ENCODE measurements at places on chromosomes 5 and 9.
A peak's percentile ranks its signal among the peaks of the same experiment; 100 is the strongest.

DNA sequence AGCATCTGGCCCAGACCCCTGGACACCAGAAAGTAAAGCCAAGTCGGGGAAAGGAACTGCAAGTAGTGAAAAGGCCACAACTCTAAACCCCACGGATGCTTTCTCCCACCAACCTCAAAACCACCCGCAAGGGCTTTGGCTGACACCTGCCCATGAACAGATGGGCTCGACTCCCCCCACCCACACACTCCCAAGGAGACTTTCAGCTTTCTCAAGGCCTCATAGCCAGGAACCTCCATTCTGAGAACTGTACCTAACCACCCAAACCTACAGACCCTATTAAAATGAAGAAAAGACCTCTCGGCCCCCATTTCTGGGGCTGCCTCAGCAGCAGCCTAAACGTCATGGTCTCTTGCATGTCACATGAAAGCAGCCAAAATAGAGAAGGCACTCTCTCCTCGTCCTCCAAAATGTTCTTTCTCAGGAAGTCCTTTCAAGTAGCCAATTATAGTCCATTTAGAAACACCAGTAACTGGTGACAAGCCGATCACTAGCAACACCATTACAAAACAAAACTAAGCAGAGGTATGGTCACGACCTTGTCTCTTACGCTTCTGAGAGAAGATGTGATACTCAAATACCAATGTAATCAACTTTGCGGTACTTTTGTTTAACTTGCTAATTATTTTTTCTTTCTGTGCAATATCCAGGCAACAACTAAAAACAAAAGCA, 2.9 kb downstream of the B4GALT1 start:
- DNase-seq = peak; percentile 61

DNA sequence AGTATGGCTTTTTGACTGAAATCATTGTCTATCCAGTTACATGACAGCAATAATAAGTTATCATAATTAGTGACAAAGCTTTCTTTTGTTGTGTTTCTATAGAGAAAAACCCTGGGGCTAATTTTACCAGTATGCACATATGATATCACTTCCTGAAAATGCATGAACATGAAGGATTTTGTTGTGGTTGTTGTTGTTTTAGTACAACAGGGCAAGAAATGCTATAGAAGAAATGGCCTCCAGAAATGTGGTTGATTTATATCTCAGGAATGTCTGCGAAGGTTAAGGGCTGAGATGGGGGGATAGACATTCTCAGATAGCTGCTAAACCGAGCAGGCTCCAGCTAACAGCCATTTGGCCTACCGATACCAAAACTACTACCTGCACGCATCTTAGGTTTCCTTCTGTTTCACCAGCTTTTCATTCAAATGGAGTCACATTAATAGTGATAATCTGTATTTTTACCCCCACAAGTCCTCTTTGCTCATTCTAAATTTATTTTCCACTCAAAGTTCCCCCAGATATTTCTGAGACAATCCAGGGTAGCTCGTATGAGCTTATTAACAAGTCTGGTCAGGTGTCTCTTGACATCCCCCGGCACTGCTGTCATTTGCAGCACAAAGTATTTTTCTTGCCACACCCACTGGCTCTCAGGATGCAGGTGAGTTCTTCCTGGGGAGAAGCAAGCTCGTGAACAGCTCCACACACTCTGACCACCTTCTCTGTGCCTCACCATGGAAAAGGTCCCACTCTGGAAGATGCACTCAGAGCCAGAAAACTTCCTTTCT, 232.4 kb upstream of the GAS1 start:
- no peak for DNase-seq

DNA sequence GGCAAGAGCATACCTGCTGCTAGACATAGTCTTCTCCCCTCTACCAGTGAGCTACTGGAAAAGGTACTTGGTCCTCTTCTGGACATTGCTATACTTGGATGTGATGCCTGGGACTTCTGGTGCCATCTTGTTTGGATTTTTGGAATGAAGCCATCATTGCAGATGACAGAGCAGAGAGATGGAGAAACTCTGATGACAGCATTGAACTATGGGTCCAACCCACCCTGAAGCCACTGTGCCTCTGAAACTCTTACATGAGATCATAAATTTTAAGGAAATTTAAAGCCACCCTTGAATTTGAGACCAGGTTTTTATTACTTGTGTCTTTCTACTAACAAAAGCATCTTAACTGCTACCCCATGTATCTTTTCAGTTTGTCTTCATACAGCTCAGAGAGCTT, 151.1 kb upstream of the SMIM23 start:
- DNase-seq = no peak

DNA sequence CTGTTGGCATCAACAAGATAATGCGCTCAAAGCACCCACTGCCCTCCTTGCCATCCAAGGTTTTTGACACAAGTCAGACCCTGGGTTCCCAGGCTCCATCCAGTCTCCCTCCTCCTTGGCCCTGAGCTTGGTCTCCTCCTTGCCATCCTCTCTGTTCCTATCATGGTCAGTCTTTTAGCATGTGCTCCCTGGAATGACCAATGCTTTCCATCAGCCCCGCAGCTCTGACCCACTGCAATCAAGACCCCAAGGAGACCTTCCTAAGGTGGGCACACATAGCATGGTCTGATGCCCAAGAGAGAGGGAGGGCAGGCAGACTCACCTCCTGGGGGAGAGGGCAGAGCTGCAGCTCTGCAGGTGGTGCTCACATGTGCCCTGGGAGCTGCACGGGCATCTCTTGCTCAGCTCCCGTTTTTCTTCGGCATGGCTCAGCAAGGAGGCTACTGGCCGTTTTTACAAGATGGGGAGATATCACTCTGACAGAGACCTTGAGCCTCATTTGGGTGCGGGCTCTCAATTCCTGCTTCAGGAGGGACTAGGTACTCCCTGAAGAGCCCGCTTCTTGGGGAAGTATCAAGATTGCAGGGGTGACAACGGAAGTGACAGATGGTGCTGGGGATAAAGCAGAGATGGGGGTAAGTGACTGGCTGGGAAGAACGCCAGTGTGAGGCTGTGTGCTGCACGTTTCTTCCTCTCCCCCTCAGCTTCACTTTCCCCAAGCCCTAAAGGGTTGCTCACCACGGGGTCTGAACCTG, 3.3 kb downstream of the SEPTIN8 start:
- no peak for DNase-seq

- DNase-seq = no peak
Measured at GRCh38 chr5:133397348-133397747, 215.0 kb downstream of the FSTL4 start.

DNA sequence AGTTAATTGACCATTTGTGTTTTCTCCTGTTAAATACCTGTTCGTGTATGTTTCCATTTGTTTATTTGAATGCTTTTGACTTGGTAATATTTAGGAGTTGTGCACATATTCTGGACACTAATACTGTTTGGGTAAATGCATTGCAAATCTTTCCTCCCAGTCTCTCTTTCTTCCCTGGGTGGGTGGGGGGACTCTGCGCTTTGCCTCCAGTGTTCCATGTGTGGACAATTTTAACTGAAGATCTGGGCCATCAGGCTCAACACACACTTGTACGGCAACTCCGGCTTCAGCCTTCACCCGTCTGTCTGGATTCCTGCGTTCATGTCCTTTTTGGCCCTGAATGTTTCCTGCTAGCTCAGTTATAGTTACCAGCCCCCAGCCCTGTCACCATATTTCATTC, 40.1 kb downstream of the GTF3C4 start:
- no peak for DNase-seq

DNA sequence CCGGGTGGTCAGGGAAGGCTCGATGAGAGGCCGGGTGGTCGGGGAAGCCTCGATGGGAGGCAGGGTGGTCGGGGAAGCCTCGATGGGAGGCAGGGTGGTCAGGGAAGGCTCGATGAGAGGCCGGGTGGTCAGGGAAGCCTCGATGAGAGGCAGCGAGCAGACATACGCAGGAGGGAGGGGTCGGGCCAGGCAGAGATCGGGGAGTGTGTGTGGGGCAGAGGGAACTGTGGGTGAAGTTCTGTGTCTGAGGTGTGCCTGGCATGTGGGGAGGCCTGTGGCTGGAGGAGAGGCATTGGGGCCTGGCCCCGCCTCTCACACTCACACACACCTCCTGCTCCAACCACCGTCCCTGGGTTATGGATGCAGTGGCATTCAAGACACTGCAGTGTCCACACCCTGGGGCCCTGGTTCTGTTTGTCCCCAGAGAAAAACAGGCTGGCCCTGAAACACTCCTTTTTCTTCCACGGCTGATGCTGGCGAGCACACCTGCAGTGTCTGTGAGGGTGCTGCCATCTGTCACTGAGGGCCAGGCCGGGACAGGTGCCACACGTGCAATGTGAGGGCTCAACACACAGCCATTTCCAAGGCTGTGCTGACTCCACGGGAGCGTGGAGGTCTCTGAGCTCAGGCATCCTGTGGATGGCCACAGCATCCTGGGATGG, 6.5 kb upstream of the PLEKHG4B start:
- DNase-seq = no peak

- DNase-seq = peak; percentile 59
Measured at GRCh38 chr9:99637641-99638040, 184.0 kb upstream of the NR4A3 start.

- no peak for DNase-seq
Measured at GRCh38 chr5:103207653-103208052, 50.9 kb upstream of the MACIR start.

GRCh38 chr9:127862075-127863011, 7.9 kb upstream of the ENG start:
- DNase-seq = peak; percentile 89

DNA sequence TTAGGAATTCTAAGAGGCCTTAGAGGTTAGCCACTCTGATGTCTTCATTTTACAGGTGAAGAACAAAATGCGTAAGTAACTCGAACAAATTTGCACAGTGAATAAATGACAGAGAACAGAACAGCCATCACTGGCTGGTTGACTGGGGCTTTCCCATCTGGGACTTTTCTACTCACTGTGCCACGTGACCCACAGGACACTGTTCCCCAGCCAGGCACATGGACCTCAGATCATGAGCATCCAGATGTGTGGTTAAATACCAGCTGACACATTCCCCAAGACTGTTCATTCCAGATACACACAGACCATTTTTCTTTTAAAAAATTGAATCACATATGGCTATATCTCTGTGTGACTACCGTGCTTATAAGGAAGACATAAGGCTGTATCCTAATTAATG, 25.8 kb upstream of the MED10 start:
- DNase-seq = no peak

DNA sequence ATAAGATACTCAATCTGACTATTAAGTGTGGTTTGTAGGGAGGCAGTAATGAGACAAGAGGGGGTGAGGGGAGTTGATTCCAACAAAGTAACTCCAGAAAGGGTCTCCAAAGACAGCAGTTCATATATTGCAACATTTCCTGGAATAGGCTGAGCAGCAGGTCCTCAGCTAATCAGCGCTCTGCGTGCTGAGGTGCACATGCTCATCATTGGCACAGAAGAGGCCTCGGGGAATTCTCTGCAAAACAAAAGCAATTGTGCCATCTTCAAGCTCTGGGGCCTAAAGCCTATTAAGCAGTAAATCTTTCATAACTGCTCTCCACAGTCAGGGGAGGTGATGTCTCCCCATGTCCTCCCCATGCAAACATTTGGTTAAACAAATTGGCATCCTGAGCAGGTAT, 357.3 kb downstream of the SPOCK1 start:
- DNase-seq = no peak

DNA sequence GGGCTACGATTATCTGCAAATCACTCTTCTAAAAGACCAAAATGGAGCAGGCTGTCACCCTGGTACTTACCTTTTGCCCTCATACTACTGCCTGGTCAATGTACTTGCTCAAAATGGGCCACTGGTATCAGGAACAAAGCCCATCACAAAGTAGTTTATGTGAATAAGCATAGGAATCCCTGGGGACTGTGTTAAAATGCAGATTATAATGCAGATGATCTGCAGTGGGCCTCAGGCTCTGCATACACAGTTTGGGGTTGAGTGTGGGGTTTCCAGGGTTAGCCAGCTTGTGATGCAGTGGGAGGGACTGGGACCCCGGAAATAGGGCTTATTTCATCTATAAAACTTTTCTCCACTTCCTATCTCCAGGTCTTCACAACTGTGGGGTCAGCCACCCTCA, 173.1 kb downstream of the HSD17B3 start:
- DNase-seq = no peak

GRCh38 chr5:78578015-78578414, 70.6 kb downstream of the LHFPL2 start:
- no peak for DNase-seq

GRCh38 chr9:135887585-135888050, 19.7 kb downstream of the CAMSAP1 start:
- peak; percentile 83 for DNase-seq

DNA sequence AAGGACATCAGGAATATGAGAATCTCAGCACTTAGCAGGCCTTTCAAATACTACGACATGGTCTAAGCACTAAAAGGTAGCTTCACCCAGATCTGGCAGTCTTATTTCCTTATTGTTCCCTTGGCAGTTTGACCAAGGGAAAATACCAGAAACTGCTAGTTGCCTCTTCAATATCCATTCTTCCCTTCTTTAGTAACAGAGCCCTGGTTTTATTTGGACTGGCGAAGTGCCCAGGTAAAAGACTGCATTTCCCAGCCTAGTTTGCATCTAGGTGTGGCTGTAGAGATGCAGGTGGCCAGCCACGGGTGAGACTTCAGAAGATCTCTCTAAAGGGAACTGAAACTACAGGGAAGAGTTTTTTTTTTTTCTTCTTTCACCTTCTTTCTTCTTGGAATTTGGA, 21.6 kb downstream of the DMRT2 start:
- DNase-seq = no peak

DNA sequence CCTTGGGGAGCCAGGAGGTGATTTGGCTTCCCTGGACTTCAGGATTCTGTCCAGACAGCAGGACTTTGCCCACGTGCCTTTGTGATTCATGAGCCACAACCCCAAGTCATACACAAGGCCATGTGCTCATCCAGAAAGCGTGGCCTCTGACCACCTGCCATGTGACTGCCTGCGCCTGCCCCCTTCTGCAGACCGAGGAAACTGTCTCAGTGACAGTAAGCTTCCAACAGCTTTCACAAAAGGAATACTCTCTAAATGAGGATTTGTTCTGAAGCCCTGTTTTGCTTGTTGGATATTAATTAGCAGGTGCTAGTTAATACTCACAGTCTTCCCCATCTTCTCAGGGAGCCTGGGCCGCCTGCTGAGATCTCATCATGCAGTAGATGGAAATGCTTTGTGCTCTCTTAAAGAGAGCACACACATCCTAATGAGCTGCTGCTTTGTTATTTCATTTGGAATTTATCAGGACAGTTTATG, 36.9 kb upstream of the ANGPTL2 start:
- no peak for DNase-seq

Data from CD14-positive monocyte (primary cell).